Daoy (cell line): ENCODE measurements at places on chromosomes 5 and 9. TPM values are rescaled to one million over a fixed set of nuclear protein-coding genes. Genes with fewer than 3 reads are reported as not detected.

GRCh38 chr5:16935231-16936149 lies 598 bp downstream of the MYO10 start:
- peak; percentile 50 for DNase-seq

- peak; percentile 54 for DNase-seq
Observed at GRCh38 chr5:10607023-10607665, 43.3 kb downstream of the ANKRD33B start.

- no peak for DNase-seq
Observed at GRCh38 chr5:107982703-107983425, 312.1 kb upstream of the EFNA5 start.

- DNase-seq: no peak
Observed at GRCh38 chr9:2377117-2377516, 244.5 kb upstream of the VLDLR start.

GRCh38 chr5:9543311-9543920 lies 2.5 kb downstream of the SEMA5A start:
- no peak for DNase-seq

DNA sequence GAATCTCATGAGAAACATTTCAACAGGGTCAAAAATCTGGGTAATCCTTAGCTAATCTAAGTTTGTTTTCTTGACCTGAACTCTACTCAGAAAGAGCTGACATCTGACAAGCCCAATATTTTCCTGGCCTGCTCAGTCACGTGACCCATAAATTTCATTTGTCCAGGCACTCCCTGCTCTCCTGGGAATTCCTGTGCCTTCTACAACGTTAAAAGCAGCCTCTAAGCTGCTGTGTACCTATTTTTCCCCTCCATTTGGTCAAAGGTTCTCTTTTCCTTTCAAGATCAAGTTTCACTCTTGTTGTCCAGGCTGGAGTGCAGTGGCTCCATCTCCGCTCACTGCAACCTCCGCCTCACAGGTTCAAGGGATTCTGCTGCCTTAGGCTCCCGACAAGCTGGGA lies 148.8 kb upstream of the ABCA1 start:
- no peak for DNase-seq

GRCh38 chr9:78234810-78235209 lies 1.1 kb upstream of the CEP78 start:
- DNase-seq: peak; percentile 23

- DNase-seq: peak; percentile 21
Observed at GRCh38 chr5:103041071-103041676, 78.8 kb downstream of the GIN1 start.

GRCh38 chr9:35060548-35061207 lies 11.7 kb downstream of the VCP start:
- no peak for DNase-seq

DNA sequence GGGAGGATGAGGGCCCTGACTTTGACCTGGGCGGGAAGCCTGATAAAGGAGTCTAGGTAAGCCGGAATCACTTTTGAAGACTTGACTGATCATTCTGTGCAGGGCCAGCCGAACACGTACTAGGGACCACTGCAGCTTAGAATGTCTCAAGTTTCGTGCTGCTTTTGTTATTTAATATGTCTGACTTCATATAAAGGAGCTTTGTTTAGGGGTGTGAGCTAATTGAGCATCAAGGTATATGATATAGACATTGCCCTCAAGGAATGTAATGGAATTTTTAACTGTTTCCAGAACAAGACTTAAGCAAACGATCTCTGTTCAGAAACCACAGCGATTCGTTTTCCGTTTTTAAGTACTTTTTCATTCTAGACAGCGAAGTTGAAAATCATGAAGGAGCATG lies 173.0 kb downstream of the SEMA6A start:
- DNase-seq: no peak

GRCh38 chr5:178415353-178415752 lies 174.8 kb downstream of the COL23A1 start:
- no peak for DNase-seq

DNA sequence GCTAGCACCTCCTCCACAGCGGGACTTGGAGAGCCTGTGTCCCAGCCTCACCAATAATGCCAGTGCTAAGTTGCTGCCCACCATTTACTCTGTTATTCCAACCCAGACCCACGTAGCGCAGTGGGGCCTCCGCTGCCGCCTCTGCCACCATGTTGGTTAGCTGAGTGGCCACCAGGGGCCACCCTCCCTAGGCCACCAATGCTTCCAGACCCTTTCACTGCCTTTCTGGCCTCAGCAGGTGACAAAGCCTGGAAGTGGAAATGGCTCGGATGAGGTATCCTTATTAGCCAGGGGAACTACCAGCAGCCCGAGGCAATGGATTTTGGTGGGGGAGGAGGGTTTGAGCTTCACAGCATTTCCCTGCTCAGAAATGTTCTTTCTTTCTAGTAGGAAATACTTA lies 110.1 kb downstream of the OSTF1 start:
- DNase-seq: no peak

DNA sequence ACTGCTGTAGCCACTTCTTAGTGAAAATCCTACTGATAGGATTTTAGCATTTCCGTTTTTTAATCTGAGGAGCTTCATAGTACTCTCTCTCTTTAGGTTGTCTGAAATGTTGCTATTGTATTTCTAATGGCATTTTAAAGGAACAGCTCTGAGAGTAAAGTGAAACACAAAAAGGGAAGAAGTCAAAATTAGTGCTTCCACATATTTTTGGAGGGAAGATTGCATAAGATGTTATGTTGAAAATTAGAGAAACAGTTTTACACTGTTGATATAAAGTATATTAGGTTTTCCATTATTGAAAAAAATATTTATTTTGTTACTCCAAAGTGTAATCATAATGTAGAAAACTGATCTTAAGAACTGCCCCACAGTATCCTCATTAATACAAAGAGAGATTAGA lies 525.1 kb downstream of the TAF11L14 start:
- DNase-seq: no peak

GRCh38 chr5:73831066-73831465 lies 205.1 kb downstream of the ARHGEF28 start:
- DNase-seq: no peak

Gene IL33
- 0.06 and 0.80 TPM in 2 replicates for total RNA-seq

Gene PCDHB9
- 0.40 and 1.6 TPM in 2 replicates for total RNA-seq

Gene GPR150
- 0.29 TPM in 1 of 2 replicates, not detected in the other for total RNA-seq
